Inflammatory macrophage treated with lipopolysaccharide for 4 hours (primary cell): ENCODE measurements at places on chromosomes 1 and 21.

DNA sequence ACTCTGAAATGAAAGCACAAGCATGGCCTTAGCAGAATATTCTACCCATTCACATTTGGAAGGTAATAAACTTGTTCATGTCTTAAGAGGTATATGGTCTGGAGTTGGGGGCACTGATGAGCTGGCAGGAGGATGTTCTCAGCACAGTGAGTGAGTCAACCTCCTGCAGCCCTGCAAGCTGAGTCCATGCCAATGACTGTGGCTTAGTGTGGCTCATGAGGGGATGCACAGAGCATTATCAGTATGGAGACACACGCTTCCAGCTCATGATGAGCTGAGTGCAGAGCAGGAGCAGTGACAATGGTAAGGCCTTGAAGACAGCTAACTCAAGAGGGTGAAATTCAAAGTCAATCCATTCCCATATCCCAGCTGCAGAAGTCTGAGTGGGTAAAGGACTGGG, 102.3 kb downstream of the TNFSF18 start:
- peak; percentile 28 for DNase-seq

- DNase-seq: no peak
Measured at GRCh38 chr21:17427831-17428483, 84.9 kb upstream of the CXADR start.

DNA sequence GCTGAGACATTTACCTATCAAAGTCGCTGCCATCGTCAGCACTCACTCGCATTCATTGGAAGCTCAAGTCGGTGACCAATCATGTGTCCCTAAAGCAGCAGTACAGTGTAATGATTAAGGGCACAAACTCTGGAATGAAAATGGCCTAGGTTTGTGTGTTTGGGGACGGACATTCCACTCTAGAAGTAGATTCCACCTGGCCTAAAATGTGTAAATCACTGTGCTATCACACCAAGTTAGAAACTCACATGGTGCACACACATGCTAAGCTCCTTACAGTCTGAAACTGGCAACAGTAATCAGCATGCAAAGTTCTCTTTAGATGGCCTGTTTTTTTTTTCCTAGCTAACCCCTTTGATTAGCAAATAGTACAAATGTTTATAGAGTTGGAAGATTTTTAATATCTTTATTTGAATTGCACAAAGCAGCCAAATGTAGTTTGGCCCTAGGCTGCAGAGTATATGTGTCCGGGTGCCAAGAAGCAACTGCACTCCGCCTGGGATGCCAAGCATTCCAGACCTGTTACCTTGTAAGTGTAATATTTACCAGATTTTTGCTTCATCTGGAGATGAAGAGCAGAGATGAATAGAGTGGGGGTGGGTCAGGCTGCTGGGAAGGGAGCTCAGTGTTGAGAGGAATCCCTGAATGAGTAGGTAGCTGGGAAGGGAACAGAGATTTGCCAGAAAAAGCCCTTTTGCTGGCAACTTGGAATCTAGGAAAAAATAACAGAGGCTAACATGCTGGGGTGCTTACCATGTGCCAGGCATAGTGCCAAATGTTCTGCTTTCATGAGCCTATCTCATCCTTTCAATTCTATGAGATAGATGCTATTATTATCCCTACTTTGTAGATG, 35.2 kb downstream of the TGFB2 start:
- no peak for DNase-seq

DNA sequence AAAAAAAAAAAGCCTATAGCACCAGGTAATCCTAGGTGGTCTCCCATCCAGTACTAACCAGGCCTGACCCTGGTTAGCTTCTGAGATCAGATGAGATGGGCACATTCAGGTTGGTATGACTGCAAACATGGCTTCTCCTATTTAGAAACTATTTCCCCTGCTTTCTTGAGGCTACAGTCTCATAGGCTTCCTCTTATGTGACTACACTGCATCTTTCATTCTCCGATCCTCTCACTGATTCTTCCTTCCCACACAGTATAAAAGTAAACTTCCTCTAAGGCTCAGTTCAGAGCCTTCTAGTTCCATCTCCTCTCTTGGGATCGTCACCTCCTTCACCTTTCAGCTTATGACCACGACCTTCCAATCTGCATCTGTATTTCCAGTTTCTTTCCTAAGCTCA, 30.4 kb upstream of the RNF2 start:
- DNase-seq: peak; percentile 56

DNA sequence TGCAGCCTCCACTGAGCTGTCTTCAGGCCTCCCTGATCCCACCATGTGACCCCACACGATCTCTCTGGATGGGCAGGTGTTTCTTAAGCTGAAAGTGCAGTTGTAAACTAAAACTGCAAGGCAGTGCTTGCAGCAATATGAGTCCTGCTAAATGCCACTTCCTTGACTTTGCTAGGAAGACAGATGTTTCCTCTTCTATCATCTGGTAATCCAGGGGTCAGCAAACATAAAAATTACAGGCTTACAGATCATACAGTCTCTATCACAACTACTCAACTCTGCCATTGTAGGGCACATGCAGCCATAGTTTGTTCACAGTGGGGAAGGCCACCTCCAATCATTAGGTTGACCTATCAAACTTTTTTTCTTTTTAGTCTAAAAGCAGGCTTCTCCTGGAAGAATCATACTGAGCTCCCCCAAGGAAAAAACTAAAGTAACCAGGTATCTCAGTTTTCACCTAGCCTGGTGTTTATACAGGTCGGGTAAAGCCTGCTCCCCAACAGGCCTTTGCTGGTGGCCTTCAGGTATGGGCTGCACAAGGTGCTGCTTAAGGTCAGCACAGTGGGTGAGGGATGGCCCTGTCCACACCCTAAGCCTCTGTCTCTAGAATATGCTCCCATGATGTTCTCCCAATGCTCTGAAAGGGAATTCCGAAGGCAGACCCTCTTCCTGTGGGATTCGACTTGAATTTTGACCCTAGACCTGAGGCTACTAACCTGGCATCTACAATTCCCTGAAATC, 10.8 kb downstream of the ABCA4 start:
- no peak for DNase-seq

GRCh38 chr1:21651214-21652042, 17.7 kb downstream of the RAP1GAP start:
- no peak for DNase-seq
